T-helper 2 cell (primary cell): ENCODE measurements at places on chromosomes 2 and 18.

DNA sequence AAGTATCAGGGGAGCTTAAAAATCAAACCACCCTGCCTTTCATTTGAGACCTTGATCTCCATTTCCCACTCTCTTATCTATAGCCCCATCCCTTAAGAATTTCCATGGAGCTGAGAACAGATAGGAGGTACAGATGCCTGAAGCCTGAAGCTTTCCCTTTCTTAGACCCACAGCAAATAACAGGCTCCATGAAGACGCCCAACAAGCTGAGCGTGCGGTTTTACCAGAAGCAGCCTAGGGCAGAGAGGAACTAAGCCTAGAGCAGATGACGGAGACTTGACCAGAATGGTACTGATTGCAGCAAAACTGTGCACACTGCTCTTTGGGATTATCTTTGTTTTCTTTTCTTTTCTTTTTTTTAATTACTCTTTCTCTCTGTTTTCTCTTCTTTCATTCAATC lies 1.7 kb upstream of the ERBB4 start:
- no peak for DNase-seq

GRCh38 chr2:236939271-236939670 lies 146.4 kb upstream of the COPS8 start:
- DNase-seq, result no peak

GRCh38 chr18:69455125-69455524 lies 54.4 kb downstream of the DOK6 start:
- DNase-seq, result no peak

DNA sequence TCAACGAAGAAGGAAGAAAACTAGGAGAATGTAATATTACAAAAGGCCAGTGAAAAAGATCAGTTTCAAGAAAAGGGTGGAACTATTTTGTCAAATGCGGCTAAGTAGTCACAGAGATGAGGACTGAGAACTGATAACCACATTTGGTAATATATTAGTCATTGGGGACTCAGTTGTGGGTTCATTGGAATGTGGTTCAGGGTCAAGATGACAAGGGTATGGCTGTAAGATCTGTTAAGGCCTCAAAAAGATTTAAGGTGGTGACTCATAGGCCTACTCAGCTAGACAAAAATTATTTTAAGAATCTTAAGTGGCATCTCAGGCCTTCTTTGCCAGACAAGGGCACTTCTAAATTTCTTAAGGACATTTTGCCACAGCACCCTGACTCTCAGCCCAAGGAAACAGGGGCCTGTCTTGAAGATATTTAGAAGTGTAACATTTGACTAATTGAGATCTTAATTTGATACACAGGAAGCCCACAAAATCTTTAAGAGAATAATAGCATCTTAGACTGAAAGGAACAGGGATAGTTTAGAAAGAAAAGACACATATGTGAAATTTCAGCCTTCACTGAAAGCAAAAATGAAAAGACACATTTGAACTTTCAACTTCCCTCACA lies 81.3 kb downstream of the STRADB start:
- no peak for DNase-seq

DNA sequence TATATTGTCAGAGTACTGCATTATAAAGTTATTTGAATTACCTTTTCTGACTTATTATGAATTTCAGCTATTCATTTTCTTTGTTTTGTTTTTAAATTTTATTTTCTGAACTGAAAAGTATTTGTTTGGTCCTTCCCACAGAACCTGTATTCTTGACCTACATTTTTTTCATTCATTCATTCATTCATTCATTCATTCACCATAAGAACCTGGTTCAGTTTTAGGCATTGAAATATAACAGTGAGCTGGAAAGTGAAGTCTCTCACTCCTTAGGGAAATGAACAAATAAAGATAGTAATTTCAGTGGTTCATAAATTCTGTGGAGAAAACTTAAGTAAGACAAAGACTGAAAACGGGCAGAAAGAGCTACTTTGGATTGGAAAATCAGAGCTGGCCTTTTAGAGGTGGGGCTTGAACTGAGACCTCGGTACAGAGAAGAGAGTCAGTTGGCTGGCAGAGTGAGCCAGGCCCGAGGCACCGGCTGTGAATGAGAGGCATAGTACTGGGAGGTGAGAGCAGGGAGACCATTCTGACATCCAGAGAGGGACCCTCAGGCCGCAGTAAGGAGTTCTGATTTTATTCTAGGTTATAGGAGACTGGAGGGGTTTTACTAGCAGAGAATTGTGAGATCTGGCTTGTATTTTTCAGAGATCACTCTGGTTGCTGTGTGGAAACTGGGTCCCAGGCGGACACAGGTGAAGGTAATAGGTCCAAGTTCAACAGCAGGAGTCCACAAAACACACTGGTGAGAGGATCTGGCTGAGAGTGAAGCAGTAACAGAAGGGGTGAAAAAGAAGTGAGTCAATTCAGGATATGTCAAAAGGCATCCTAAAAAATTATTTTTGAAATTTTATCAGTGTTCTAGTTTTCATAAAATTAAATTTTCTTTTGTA lies 75.8 kb upstream of the FN1 start:
- DNase-seq, result no peak

DNA sequence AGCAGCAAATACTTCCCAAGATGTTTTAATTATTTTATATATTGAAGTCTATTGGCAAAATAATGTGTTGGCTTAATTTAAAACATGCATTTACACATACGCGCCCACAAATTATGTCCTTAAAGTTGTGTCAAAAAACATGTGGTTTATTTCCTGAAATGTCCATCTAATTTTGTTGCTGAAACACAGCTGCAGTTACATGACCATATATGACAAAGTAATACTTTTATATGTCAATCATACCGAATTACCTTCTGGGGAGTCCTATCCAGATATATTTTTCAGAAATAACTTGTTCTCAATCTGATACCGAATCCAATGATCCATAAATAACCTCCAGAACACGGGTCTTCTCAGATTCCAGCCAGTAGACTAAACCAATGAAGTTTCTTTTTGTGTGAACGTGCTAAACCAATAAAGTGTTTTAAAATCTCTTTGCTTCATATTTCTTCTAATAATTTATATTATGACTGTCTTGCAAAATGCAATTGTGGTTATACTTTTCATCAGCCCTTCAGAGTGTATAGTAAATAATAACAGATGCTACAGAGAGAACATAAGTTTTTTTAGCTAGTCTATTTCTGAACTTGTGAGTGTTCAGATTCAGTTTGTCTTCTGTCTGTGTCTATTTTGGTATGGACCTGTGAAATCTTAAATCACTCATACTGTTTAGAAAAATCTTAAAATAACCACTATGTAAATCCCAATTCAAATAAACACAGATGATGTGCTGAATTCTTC lies 2.4 kb downstream of the SCG2 start:
- no peak for DNase-seq

- no peak for DNase-seq
Observed at GRCh38 chr2:221642447-221642846, 70.3 kb upstream of the EPHA4 start.

DNA sequence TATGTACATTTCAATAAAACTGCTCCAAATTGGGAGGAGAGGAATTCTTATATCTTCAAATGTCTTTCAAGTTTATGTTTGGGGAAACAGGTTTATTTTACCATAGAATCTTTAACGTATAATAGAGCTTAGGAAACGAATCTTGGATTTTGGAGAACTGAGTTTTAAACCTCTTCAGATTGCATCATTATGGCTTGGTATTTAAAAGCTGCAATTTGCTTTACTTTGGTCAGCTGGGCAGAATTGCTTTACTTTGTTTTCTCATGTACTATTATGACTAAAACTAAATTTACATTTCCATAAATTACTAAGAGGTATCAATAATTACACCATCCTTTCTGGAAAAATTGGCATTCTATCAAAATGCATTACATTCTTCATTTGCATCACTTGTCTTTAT lies 54.6 kb downstream of the BAZ2B start:
- no peak for DNase-seq

DNA sequence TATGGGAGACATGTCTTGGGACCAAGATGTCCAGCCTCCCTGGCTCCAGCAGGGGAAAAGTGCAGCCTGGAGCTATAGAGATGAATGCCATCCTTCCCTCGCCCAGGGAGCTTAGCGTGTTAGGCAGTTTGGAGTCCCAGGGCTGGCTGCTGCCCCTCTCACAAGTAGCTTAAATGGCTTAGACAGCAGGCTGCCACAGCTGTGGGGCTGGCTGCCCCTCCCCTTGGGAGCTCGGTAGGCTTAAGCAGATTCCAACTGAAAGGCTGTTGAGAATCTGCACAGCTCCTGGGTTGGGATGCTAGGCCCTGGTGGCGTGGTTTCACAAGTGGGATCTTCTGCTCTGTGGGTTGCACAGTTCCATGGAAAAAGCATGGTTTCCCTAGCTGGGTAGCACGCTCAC lies 940.5 kb upstream of the DDX18 start:
- no peak for DNase-seq

DNA sequence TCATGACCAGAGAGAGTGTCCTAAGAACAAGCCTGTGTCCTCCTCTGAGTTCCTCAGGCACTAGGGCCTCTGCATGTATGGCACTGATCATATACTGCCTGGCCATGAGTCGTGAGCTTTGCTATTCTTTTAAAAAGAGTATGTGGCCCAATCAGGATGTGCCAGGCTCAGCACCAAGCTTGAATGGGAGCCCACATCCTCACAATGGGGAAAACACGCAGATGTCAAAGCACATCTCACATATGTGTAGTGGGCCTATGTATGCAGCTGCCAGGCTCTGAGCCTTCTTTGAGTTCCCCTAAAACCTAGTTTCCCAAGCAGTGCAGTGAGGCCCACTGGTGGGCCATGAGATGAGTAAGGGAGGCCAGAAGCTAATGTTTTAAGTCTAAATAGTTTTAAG lies 69.9 kb upstream of the SLC1A4 start:
- DNase-seq, result no peak

- no peak for DNase-seq
Observed at GRCh38 chr18:55396267-55396905, 191.6 kb downstream of the TCF4 start.

DNA sequence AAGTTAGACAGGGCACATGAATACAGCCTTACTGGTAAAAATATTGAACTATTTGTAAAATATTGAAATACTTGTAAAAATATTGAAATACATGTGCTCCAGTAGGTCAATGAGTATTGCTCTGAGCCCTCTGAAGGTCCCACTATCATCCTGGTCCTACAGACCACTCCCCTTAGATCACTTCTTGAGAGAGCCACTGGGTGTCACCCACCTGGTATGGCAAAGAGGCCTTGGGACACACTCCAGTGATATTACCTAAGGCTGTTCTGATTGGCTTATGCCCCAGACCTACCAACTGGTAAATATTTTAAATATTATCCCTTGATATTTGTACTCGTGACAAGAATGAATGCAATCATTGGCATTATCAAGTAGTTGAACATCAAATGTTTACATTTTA lies 5.0 kb downstream of the THSD7B start:
- no peak for DNase-seq

GRCh38 chr18:50757358-50757757 lies 62.5 kb downstream of the MRO start:
- no peak for DNase-seq

DNA sequence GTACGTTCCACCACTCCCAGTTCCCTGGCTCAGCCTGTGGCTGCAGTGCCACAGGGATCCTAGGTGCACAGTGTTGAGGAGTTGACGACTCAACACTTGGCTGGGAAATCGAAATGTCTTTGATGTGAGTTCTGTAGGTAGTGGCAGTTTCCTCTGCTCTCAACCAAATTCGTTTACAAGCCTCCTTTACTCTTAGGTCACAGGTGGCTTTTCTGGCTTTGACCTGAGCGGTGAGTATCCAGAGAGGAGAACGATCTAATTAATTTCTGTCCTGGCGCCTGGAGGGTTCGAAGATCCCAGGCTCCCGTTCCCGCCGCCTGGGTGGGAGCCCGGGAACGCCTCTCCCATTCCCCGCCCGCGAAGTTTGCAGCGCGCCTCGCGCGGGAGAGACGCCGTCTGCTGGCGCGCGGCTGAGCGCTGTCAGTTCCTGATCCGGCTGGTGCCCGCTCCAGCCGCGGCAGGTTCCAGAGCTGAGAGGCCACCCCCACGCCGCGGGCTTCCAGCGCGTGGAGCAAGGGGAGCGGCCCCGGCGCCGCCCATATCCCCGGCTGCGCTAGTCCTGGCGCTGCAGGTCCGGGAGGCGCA lies at the start of gene LAMA3:
TSS of gene LAMA3 (plus strand) at position 423 of the 585 bp plus-strand sequence. CDS start 231 bp downstream, outside the sequence.
- DNase-seq, result peak; percentile 2

GRCh38 chr2:241773511-241774418 lies 2.9 kb upstream of the GAL3ST2 start:
- no peak for DNase-seq

- no peak for DNase-seq
Observed at GRCh38 chr2:181203916-181204315, 223.5 kb downstream of the UBE2E3 start.

GRCh38 chr2:240178564-240178963 lies 38.1 kb upstream of the OTOS start:
- DNase-seq, result no peak

DNA sequence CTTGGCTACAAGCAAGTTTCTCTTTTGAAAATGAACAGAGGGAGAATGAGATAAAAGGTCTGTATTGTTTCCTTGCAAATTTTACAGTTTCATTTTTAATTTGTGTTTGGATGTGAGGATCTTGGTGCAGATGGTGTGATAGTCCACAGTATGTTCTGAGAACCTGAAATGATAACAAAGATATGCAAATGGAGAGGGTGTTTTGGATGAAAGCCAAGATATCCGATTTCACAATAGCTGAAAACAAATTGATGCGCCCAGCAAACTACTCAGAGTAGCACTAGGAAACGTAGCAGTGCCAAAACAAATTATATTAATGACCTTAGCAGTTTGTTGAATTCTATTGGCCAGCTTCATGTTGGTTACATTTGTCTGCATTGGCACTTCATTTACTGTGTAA lies 683.5 kb downstream of the TMEM182 start:
- no peak for DNase-seq

- DNase-seq, result no peak
Observed at GRCh38 chr18:5469340-5469739, 74.5 kb downstream of the EPB41L3 start.

GRCh38 chr18:27763936-27764335 lies 413.0 kb downstream of the CDH2 start:
- no peak for DNase-seq

- DNase-seq, result no peak
Observed at GRCh38 chr2:20398956-20399567, 47.8 kb upstream of the RHOB start.

DNA sequence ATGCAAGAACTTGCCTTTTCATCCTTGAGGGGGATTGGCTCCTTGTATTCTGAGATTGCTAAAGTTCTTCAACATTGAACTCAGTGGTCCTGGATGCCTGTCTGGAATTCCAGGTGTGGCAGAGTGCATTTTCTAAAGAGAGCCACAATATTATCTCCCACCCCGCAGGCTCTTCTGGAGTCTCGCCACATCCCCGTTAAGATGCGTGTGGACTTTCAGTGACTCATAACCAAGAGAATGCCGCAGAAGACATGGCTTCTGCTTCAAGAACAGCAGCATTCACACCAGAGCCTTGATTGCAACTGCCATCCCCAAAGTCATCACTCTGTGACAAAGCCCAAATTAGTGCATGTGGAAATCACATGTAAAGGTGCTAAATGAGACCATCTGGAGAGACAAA lies 142.7 kb downstream of the CDH20 start:
- no peak for DNase-seq
